SJCRH30 (cell line): ENCODE measurements at places on chromosomes 7 and 10. TPM values are rescaled to one million over a fixed set of nuclear protein-coding genes. Genes with fewer than 3 reads are reported as not detected.

- DNase-seq = no peak
These were observed 30.8 kb downstream of the GATA3 start for GRCh38 chr10:8085251-8085650.

DNA sequence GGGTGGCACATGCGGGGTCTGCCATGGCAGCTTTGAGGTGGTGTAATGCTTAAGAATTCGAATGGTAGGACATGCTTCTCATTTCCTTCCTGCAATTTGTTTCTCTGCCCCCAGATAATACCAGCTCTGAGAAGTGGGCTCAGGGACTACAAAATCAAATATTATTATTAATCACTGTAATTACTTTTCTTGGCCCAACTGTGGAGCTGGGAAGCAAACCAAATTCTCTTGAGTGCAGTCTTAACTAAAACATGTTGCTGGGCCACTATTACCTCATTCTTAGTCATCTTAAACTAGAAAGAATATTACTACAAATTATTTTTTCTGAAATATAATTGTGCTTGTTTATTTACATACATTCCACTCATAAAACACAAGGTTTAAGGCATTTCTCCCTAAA is 566.7 kb upstream of the NRP1 start:
- DNase-seq = no peak

- no peak for DNase-seq
These were observed 311.8 kb upstream of the ZNF32 start for GRCh38 chr10:43960477-43960876.

DNA sequence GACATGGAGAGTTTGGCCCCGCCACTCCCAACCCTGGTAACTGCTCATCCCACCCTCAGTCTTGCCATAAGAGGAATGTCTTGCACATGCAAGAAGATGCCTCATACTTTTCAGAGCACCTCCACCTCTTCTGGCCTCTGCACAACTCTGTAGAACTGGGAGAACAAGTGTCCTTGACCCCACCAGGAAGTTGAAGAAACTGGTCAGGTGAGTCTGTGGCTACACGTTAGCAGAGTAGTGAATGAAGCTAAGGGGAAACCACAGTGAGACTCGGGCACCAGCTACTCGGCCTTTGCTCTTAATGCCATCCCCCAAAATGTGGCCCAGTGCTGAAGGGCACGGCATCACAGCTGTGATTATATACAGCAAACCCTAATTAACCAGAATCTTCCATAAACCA is 110.1 kb downstream of the ARID5B start:
- no peak for DNase-seq

GRCh38 chr10:6005856-6006395 is 28.6 kb upstream of the IL15RA start:
- DNase-seq = no peak

DNA sequence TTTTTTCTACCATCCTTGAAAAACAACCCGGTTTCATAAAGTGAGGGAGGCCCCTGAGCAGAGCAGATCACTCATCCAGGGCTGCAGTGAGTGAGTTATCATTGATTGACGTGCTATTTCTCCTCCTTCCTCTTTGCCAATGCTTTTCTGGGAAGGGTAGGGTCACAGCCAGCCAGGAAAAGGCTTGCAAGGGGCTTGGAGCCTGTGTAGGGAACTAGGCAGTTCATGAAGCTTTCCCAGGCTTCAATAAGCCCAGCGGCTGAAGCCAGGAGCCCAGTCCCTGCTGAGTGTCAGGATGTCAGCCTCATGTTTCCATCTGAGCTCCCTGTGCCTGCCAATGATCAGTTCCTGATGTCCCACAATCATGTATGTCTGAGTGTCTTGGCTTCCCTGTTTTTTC is 584.7 kb downstream of the GALNT17 start:
- DNase-seq = no peak

DNA sequence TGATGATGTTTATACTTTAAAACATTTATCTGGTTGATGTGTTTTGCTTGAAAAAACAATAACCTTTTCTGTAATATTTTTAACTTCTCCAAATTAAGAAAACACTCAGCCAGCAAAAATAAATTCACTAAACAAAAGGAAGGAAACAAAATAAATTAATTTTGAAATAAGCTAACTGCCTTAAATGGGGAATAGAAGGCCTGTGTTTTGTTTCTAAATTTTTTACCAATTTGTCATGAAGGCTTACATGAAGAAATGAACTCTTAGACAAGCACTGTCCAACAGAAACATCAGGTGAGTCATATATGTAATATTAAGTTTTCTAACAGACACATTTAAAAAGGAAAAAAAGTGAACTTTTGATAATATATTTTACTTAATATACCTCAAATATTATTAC is 68.5 kb downstream of the LRRN3 start:
- DNase-seq = no peak

GRCh38 chr7:81150951-81151361 is 232.1 kb upstream of the SEMA3C start:
- DNase-seq = no peak

GRCh38 chr10:11517150-11517549 is 94.3 kb downstream of the USP6NL start:
- no peak for DNase-seq

- no peak for DNase-seq
These were observed 148.0 kb downstream of the MAPK8 start for GRCh38 chr10:48454302-48455054.

- no peak for DNase-seq
These were observed 10.3 kb upstream of the ZC3HAV1L start for GRCh38 chr7:139046143-139046542.

DNA sequence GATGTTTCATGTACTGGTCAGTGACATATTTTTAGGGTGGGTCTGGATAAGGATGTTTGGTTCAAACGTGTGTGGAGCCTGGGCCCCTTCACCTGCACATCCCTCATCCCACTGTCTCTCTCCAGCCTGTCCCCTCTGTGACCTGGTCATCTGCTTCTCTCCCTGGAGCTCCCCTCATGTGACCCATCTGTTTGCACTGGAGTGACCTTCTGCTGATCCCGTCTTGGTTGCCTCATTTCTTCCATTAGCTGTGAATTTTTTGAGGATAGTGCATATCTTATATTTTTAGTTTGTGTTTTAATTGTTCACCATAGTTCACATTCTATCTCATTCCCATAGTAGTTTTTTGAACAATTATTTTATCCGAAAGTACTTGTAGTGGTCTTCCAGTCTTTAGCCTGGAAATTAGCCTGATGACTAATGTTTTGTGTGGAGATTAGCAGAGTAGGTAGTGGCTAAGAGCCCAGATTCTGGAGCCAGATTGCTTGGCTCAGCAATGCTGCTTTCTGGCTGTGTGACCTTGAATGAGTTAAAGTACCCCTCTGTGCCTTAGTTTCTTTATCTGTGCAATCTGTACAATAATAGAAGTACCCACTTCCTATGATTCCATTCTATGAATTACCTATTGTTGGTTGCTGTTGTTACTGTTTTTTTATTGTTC is 224.5 kb downstream of the LRMDA start:
- no peak for DNase-seq

- DNase-seq = no peak
These were observed 229.2 kb downstream of the LRRN3 start for GRCh38 chr7:111320133-111320532.

NXPH1 gene
- not detected in 2 replicates for total RNA-seq

CYP3A4 gene
- total RNA-seq = not detected in 2 replicates

GIMAP7 gene
- total RNA-seq = not detected in 2 replicates

TRIM73 gene
- total RNA-seq = 0.20 and 1.8 TPM in 2 replicates

BLNK gene
- total RNA-seq = not detected in 2 replicates

NME8 gene
- not detected in 2 replicates for total RNA-seq

YAE1 gene
- total RNA-seq = 35.1 and 38.6 TPM in 2 replicates

ARHGAP22 gene
- not detected in 2 replicates for total RNA-seq

GRM3 gene
- total RNA-seq = not detected in 2 replicates

TFPI2 gene
- 4.3 and 5.4 TPM in 2 replicates for total RNA-seq

NUTM2A gene
- total RNA-seq = 0.30 and 0.48 TPM in 2 replicates

OAT gene
- total RNA-seq = 99.3 and 99.4 TPM in 2 replicates

PRSS1 gene
- not detected in 2 replicates for total RNA-seq

HOXA2 gene
- 2.8 and 4.2 TPM in 2 replicates for total RNA-seq
